Amygdala (tissue), 56 donors: ENCODE measurements at places on chromosomes 2 and 18.

DNA sequence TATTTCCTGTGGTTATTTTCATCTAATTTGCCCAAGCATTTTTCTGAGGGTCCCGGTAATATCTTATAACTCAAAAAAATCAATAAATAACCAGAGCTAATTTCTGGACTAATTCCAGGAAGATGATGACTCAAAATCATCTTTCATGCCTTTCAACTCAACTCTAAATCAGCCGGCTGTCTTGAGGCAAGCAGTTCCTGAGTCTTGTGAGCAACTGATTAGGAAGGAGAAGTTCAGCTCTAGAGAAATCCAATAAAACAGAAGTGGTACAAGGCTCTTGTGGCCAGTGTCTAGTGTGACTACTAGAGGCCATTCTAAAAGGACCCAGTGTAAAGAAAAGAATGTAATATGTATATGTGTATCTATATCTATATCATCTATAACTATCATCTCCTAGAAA is 890.4 kb downstream of the TRIB2 start:
- DNase-seq, result no peak

GRCh38 chr2:105787376-105788318 is 42.9 kb downstream of the NCK2 start:
- no peak for DNase-seq

GRCh38 chr2:73981081-73982001 is 3.4 kb upstream of the TET3 start:
- DNase-seq, result no peak

DNA sequence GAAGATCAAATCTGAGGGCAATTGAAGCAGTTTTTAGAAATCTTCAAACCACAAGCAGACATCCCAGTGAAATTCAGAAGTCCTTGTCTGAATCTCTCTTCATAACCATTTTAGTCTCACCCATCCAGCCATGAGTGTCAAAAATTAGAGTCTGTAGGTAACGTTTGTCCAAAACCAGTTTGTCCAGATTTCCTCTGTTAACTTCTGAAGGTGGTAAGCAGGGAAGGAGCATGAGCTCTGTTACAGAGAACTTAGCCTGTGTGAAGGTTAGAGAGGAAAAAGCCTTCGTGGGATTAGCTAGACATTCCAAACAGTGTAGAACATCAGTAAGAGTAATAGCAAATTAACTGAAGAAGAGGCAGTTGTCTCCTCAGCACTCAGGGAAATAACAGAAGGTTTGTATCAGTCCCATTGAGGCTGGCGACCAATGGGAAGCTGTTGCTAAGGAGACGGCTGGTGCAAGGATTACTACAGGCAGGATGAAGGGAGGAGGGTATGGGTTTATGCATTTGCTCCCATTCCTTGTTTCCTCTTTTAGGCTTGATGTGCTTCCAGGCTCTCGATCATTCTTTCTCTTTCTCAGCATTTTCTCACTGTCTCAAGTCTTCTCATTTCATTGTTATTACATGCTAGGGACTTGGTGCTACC is 8.7 kb upstream of the GPR155 start:
- DNase-seq, result peak; percentile 27

DNA sequence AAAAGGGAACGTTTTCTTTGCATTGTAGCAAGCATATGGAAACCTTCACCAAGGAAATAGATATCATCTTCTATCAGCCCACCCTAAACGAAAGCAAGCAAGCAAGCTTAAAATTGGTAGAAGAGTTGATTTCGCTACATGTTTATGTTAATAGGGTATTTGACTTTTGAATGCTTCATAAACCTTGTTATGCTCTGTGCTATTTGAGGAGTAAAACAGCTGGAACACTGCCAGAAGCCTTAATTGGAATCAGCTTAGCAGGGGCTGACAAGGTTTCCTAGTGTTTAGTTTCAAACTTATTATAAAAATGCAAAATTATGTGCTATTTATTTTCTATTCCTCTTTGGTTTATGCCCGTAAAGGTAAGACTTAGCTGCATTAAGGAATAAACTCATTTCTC is 70.6 kb upstream of the LINC00305 start:
- no peak for DNase-seq

GRCh38 chr2:11790228-11790627 is 43.8 kb downstream of the LPIN1 start:
- DNase-seq, result no peak

DNA sequence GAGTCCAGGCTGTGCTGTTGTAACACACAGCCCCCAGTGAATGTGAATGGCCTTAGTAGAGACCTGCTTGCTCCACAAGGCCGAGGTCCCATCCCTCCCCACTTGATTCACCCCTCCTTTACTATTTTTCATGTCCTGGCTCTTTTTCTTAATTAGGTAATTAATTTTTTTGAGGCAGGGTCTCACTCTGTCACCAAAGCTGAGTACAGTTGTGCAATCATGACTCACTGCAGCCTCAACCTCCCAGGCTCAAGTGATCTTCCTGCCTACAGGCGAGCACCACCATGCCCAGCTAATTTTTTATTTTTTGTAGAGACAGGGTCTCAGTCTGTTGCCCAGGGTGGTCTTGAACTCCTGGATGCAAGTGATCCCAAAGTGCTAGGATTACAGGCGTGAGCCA is 19.3 kb downstream of the FBLN7 start:
- DNase-seq, result no peak

GRCh38 chr2:831225-831536 is 119.5 kb upstream of the SNTG2 start:
- DNase-seq, result no peak
